ENCODE measurements at places on chromosomes 2 and 18. TPM values are rescaled to one million over a fixed set of nuclear protein-coding genes. Genes with fewer than 3 reads are reported as not detected.
A peak's percentile ranks its signal among the peaks of the same experiment; 100 is the strongest.

The UGT1A8 gene
- polyA plus RNA-seq: not detected

DNA sequence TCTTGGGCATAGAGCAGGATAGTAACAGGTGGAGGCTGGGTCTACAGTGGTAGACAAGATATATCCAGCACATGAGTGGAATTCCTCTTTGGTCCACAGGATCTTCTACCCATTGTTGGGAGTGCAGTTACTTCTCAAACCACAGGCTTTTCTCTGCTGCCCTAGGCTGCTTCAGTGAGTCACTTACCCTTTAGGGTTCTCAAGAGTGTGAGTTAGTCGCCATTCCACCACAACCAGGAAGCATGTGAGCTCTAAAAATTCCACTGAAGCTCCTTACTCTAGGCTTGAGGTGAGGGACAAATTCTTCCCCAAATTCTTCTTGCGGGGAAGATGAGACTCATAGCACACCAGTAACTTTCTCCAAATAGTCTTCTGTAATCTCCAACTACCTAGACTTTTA lies 189.4 kb downstream of the PLCL1 start:
- DNase-seq: no peak

- DNase-seq: peak; percentile 17
Observed at GRCh38 chr2:16281451-16282335, 341.3 kb downstream of the MYCN start.

GRCh38 chr2:1588051-1588977 lies 156.0 kb downstream of the PXDN start:
- DNase-seq: no peak

The CCDC85A gene
- not detected for polyA plus RNA-seq

The DLGAP1 gene
- 0.11 TPM for polyA plus RNA-seq

DNA sequence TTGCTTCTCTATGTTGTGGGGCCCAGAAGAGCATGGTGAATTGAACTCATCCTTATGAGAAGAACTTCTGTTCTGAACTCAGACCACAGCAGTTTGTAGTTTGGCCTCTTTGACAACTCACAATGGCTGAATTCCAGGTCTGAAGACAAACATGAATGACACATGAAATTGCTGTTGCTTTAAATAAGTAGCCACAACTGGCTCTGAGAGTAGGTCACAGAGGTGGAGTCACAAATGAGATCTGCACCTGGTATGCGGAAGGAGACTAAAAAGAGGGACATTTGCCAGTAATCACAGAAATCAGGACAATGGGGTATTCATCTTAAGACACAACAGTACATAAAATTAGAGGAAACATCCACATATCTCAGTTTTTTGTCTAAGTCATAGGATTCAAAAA lies 290.3 kb upstream of the MMADHC start:
- DNase-seq: no peak

DNA sequence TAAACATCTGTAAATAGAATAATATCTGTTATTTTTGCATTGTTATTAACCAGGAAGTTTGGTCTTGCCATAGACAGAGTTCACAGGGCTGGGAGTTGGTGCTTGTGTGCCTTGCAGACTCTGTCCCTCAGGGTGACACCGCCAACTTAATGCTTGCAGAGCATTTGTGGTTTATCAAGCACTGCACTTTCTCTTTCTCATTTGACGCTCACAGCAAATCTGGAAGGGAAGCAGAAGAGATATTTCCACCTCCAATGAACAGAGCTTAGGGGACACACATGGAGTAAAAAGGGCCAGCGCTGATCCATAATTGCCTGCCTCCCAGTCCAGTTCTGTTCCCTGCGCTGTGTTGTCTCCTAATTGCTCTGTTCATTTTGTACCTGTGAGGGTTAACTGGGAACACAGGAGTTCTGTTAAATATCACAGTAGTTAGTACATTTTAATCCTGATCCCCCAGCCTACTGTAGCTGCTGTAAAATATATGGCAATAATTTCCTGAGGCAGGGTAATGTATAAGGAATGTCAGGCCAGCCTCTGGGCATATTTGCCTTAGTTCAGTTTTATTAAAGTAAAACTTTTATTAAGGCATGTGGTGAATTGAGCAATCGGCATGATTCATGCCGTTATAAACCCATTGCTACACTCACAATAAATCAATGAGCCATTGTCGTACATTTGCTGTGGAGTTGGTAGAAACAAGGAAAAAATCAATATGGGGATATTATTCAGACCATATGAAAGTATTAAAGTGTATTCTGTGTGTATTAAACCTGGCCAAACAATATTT lies 182.5 kb upstream of the OSR1 start:
- DNase-seq: no peak

DNA sequence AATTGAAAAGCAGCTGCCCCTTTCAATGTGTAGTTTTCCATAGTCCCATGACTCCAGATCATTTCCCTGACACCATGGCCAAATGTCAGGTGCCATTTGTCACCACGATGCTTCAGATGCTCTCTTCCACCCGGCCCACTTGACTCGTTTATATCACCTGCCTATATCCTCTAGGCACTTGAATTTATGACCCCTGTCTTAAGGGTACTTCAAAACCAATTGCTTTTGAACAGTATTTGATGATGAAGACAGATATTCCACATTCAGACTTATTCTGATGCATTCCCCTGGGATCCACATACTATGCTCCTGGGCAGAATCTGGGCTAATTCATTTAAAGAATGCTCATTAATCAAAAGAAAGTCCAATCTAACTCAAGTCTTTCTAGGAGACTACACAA lies 16.9 kb upstream of the RHBDD1 start:
- DNase-seq: no peak

DNA sequence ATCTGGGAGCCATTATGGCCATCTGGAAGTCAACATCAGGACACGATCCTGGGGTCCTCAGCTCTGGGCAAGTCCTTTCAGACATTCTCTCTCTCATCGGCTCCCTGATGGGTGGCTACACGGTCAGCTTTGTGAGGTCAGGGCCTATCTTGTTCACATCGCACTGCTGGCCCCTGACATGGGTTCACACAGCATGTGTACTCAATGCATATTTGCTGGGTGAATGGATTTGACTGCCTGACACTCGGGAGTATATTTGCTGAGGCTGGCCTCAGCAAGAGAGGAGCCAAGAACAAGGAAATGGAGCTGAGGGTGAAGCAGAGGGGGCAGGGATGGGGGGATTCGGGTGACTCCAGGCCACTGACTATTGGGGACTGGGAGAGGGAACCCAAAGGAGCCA lies 50.5 kb downstream of the SLC4A5 start:
- DNase-seq: no peak

GRCh38 chr2:7722212-7722910 lies 805.1 kb downstream of the RNF144A start:
- DNase-seq: no peak

The MARCHF4 gene
- polyA plus RNA-seq: not detected

GRCh38 chr2:237956402-237956736 lies 10.4 kb upstream of the UBE2F start:
- DNase-seq: no peak

DNA sequence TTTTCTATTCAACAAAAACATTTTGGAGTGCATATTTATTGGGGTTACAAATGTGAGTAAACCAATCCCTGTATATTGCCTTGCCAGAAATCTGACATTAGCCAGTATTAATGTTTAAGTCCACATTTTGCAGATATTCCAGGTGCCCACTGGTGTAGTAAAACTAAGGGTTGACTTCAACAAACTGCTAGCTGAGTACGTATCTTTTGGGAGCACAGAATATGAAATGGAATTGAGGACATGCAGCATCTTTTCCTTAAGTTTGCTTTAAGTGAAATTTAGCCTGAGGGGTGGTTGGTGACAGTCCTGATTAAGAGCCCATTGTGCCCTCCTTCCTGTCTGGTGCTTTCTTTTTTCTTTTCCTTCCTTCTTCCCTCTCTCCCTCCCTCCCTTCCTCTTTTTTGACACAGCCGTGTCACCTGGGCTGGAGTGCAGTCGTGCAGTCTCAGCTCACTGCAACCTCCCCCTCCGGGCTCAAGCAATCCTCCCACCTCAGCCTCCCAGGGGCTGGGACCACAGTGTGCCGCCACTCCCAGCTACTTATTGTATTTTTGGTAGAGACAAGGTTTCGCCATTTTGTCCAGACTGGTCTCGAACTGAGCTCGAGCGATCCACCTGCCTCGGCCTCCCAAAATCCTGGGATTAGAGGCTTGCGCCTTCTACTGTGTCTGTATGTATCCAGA lies 1.6 kb downstream of the NUP35 start:
- DNase-seq: no peak

DNA sequence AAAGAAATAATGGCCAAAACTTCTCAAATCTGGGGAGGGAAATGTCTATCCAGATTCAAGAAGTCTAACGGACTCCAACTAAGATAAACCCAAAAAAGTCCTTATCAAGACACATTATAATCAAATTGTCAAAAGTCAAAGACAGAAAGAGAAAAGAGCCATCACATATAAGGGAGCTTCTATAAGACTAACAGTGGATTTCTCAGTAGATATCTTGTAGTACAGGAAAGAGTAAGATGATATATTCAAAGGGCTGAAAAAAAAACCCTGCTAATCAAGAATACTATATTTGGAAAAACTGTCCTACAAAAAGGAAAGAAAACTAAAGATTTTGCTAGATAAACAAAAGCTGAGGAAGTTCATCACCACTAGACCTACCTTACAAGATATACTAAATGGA lies 35.4 kb downstream of the TMEM247 start:
- DNase-seq: no peak
